ENCODE measurements at places on chromosomes 2 and 18. TPM values are rescaled to one million over a fixed set of nuclear protein-coding genes. Genes with fewer than 3 reads are reported as not detected.

GRHL1 gene
- total RNA-seq = 1.8 TPM

SKOR2 gene
- not detected for total RNA-seq

SAG gene
- total RNA-seq = 1.7 TPM

AGAP1 gene
- total RNA-seq = 0.99 TPM

UPP2 gene
- total RNA-seq = not detected

PER2 gene
- 29.7 TPM for total RNA-seq

CTAGE1 gene
- total RNA-seq = not detected

TPGS2 gene
- 45.6 TPM for total RNA-seq

All from CD4-positive, CD25-positive, alpha-beta regulatory T cell (primary cell).